NCI-H446 (cell line): ENCODE measurements at places on chromosomes 4 and X.

GRCh38 chrX:111443946-111444345, 32.0 kb upstream of the DCX start:
- no peak for DNase-seq

GRCh38 chr4:23759066-23759465, 130.8 kb downstream of the PPARGC1A start:
- no peak for DNase-seq

GRCh38 chrX:71606536-71607216, 11.6 kb downstream of the CXCR3 start:
- no peak for DNase-seq

DNA sequence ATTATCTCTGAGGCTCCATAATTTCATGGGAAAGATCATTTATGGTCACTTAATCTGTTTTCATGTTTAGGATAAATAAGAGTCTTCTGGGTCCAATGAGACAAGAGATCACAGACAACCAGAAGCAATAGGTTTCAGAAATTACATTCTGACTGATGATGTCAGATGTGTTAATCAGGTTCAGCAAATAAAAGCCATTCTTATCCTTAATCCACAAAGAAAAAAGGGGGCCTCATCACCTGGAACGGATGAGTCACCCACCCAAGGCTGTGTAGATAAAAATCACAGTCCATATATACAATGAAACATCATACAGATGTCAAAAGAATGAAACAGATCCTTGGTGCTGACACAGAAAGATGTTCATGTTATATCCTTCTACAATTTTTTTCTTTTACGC, 36.6 kb downstream of the SYTL4 start:
- no peak for DNase-seq

DNA sequence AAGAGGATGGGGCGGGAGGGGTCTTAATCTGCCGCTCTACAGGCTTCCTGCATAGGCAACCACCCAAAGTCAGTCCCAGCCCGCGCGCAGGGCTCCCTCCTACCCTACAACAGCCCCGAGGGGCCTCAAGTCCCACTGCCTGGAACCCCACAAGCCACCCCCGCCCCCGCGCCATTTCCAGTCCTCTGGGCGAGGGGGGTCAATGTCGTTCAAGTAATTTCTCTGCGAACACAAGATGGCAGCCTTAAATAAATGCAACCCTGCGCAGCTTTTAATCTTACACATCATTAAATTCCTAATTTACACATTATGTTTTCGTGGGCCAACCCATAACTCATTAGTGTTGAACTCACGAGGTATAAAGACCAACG, 92.9 kb downstream of the BCOR start:
- DNase-seq, result no peak

DNA sequence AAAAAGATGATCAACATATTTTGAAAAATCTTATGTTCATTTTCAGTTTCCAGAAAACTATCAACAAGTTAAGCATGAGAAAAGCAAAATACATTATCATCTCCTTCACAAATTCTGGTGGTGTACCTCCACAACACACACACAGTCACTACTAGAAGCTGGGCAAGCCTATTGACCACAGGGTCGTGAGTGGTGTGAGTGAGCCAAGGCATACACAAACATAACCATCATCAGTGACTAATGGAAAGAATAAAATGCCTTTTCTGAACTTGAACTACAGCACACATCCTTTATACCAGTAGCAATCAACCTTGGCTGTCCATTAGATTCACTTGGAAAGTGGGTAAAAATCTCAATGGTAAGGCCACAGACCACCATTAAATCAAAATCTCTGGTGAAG, 180.2 kb downstream of the FAM47B start:
- DNase-seq, result no peak

DNA sequence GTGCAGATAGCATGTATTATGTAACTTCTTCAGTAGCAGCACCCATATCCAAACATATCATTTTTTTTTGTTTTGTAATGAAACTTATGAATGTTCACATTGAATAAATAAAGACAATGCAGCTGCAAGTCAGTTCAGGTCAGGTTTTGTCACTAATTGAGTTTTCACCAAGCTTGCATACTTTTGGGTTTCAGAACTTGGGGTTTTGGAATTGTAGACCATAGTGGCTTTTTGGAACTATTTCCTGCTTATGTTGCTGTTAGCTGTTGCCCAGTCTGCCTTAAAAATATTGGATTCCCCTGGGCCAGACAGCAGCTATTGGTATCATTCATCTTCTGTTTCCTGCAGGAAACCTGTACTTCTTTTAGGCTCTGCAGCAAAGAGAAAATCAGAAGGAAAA, 113.4 kb upstream of the LIMCH1 start:
- DNase-seq, result no peak

DNA sequence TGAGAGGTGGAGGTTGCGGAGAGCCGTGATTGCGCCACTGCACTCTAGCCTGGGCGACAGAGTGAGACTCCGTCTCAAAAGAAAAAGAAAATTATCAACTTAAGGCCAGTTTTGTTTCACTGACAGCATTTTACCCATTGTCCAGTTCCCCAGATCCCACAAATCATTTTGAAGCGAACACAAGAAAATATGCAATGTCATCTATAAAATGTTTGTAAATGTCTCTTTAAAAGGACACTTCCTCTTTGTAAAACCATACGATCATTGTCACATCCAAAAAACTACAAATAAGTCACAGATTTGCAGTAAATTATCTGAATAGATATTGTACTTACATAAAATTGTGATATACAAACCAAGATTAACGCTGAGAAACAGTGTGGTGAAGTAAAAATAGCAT, 147.6 kb downstream of the ATRX start:
- DNase-seq, result no peak

DNA sequence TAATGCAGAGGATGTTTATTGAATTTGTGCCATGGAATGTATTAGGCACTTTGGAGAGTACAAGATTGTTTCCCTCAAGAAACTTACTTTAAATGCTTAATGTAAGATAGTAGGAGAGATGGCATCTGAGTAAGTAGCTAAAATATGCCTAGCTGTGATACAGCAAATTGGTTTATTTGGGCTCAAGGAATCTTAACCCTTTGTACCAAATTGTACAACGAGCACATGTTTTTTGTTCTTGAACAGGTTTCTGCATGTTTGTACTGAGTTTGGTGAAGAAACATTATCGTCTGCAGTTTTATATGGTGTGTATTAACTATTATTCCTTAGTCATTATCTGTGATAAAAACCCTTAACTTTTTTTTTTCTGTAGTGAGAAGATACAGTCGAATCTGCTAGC, 48.6 kb downstream of the CDS1 start:
- DNase-seq, result no peak

GRCh38 chrX:135984791-135985156, 461 bp upstream of the SLC9A6 start:
- no peak for DNase-seq
